ENCODE measurements at places on chromosomes 5 and 9.

GRCh38 chr5:82785882-82786509, 291.2 kb downstream of the TMEM167A start:
- no peak for DNase-seq

DNA sequence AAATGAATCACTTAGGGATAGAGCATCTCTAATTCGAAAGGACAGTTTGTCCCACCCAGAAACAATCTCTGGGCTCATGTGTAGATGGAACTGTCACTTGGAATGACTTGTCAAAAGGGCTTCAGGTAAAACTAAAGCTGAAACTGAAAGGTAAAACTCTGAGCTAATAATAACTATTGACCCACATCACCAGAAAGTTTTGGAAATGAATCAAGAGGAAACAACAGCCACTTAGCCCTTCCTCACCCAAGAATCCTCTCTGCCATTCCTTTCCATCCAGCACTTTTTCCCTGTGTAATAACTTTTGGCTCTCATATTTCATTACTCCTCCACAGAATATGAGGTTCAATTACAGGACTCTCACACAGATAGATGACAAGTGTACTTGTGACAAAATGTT, 14.0 kb upstream of the GLRX start:
- no peak for DNase-seq

- DNase-seq: no peak
These were observed 306.9 kb upstream of the C9orf72 start for GRCh38 chr9:27880156-27880555.

GRCh38 chr9:137117269-137117731, 2.8 kb upstream of the DPP7 start:
- no peak for DNase-seq

GRCh38 chr5:80755626-80756025, 100.8 kb upstream of the DHFR start:
- DNase-seq: no peak

GRCh38 chr9:87551772-87552217, 54.1 kb downstream of the DAPK1 start:
- no peak for DNase-seq

DNA sequence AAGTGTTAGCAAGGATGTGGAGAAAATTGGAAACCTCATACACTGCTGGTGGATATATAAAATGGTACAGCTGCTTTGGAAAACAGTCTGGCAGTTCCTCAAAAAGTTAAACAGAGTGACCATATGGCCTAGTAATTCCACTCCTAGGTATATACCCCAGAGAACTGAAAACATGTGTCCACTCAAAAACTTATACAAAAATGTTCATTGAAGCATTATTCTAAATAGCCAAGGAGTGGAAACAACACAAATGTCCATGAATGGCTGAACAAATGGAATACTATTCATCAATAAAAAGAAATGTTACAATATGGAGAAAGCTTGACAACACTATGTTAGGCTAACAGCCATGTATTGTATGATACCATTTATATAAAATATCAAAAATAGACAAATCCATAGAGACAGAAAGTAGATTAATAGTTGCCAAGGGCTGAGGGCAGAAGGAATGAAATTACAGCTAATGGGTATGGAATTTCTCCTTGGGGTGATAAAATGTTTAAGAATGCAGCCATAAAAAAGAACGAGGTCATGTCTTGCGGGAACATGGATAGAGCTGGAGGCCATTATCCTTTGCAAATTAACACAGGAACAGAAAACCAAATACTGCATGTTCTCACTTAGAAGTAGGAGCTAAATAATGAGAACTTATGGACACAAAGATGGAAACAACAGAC, 33.6 kb upstream of the FBP1 start:
- DNase-seq: peak; percentile 71

GRCh38 chr9:135254176-135255032, 166.9 kb downstream of the OLFM1 start:
- no peak for DNase-seq

GRCh38 chr9:115126404-115126803, 8.4 kb upstream of the TNC start:
- no peak for DNase-seq

- DNase-seq: no peak
These were observed 4.4 kb upstream of the QSOX2 start for GRCh38 chr9:136249877-136250559.

Data from RWPE1 (cell line).